NCI-H345 (cell line): ENCODE measurements at places on chromosomes 7 and 10.

- DNase-seq = peak; percentile 89
Measured at GRCh38 chr7:83517035-83517700, 131.8 kb downstream of the SEMA3E start.

DNA sequence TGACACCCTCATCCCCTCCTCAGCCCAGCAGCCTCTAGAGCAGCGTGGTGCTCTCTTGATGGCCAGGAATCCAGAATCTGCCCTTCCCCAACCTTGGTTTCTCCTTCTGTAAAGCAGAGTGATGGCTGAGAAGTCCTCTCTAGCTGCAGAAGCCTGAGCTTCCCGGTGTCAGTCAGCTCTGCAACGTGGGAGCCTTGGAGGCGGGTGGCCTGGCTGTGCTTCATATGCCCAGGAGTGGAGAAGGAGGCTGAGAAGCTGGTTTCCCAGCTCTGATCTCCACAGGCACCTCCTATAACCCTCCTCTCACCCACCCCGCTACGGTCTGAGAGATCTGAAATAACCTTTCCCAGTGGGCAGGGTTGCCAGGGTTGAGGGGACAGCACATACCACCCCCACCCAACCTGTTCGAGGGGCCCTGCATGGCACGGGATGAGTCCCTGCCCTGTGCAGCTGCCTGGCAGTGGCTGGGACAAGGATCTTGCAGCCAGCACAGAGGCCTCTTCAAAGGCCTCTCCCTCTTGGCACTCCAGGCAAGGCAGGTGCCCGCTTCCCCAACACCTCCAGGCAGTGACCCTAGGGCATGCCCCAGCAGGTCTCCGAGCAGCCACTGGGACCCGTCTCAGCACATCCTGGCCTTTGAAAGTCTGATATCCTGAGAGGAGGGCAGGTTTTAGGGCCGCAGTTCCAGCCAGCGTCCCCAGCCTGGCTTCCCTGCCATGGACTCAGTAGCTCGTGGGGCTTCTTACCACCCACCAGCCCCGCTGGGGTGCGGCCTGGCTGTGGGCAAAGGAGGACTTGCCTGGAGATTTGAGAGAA lies 18.3 kb upstream of the SLC29A3 start:
- DNase-seq = no peak

GRCh38 chr10:35208949-35209613 lies 82.4 kb downstream of the CREM start:
- no peak for DNase-seq

GRCh38 chr7:17532861-17533404 lies 234.5 kb downstream of the AHR start:
- DNase-seq = no peak

DNA sequence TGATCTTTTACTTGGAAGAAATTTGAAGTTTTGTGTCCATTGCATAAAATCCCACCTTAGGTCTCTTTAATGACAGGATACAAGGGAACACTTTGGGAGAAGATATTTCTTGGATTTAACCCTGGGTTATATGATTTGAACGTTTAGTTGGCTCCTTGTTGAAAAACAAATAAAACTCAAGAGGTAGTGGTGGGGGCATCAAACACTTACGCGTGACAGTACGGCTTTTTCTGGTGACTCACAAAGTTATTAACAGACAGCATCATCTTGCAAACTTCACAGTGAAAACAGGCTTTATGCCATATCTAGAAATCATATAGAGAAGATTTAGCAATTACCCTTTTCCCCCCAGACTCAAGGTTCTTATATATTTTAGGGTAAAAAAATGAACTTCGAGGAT lies 699 bp downstream of the NRAP start:
- DNase-seq = no peak

GRCh38 chr7:80357530-80357929 lies 154.3 kb downstream of the GNAT3 start:
- peak; percentile 6 for DNase-seq

- no peak for DNase-seq
Measured at GRCh38 chr7:71439321-71439720, 307.4 kb downstream of the GALNT17 start.

DNA sequence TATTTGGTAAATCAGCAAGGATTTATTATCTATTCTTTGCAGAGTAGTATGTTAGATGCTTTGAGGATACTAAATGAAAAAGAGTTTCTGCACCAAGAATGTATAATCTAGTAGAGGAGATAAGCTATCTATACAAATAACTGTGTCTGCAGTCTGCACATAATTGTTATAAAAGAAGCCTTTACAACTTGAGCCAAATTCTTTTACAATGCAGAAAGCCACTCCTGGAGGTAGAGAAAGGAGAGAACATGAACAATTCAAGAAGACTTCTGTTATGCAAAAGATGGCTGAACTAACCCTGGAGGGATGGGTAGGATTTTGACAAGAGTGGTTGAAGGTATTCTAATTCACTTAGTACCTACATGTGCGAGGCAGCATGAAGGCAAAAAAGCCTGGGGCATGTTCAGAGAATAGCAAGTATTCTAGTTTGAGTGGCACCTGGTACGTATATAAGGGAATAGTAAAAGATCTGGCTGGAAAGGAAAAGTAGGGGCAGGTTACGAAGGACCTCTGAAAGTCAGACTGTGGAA lies 251.1 kb upstream of the KAT6B start:
- no peak for DNase-seq

DNA sequence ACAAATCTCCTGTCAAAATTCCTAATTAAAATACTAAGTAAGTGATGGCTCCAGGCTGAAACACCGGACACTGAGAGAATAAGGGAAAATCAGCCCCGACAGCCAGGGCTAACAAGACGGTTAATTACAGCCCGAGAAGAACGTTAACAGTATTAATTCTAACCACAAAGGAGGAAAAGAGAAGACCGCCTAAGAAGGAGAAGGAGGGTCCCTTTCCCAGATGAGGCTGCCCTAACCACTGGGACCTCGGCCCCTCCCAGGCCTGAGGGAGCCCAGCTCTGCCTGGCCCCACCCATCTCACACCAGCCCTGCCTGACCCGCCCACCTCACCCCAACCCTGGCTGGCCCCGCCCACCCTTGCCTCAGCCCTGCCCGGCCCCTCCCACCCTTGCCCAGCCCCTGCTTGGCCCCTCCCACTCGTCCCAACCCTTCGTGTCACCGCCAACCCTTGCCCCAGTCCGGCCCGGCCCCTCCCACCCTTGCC lies 51.3 kb downstream of the PWWP2B start:
- DNase-seq = no peak

DNA sequence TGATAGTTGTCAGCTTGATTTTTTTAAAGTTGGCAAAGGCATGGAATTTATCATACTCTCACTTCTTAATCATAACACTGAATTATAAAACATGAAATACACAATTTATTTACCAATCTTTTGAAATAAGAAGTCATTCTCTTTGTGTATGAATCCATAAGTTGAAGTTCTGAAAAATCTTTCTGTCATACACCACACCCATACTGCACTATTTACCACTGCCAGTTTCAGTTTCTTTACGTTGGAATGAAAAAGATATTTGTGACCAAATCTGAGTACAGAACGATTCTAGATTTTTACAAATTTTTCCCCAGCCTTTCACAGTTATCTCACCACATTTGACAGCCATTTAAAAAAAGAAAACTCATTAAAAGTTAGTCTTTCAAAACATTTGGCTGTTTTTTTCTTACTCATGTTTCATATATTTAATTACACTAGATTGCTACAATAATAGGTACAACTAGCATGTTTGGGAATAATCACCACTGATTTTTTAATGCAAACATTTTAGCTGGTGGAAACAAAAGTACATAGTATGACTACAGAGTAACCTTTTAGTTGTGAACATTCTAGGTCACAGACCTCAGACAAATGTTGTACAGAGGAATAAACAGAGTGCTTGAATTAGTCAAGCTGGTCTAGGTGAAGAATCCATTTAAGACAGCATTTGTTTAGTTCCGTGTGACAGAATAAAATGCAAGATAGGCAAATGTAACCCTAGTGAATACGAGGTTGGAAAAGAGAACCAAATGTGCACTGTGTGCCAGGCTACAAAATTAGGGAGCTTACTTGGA lies 185.0 kb upstream of the LRRN3 start:
- DNase-seq = no peak

DNA sequence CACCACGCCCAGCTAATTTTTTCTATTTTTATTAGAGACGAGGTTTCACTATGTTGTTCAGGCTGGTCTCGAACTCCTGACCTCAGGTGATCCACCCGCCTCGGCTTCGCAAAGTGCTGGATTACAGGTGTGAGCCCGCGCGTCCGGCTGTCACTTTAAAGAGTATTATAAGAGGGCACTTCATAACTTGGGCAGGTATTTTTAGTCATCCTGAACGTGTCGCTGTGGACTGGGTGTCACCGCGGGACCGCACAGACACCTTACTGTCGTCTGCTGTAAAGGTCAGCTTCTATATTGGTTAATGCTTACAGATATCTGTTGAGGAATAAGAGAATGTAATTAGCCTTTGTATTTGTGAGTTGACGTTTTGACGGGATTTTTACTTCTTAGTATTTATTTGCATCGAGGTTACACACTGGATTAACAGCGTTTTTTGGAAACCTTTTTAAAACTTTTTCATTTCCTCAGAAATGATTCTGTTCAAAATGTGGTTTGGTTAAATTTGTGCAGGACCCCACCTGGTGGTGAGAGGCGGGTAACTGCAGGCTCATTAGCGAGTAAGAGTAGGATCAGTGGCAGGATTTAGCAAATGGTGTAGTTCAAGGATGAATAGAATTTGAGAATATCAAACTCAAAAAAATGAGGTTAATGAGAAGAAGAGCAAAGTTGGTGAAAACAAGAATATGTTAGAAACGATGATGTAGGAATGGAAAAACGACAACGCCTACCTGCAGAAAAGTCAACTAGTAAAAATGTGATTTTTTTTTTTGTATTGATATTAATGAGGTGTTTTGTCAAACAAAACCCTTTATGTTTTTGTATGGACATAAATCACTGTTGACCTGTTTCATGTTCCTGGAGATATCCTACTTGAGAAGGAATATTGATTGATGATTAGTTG lies 3.2 kb downstream of the DNAJB6 start:
- DNase-seq = peak; percentile 57

GRCh38 chr10:97383159-97383558 lies 18.0 kb downstream of the RRP12 start:
- DNase-seq = no peak

DNA sequence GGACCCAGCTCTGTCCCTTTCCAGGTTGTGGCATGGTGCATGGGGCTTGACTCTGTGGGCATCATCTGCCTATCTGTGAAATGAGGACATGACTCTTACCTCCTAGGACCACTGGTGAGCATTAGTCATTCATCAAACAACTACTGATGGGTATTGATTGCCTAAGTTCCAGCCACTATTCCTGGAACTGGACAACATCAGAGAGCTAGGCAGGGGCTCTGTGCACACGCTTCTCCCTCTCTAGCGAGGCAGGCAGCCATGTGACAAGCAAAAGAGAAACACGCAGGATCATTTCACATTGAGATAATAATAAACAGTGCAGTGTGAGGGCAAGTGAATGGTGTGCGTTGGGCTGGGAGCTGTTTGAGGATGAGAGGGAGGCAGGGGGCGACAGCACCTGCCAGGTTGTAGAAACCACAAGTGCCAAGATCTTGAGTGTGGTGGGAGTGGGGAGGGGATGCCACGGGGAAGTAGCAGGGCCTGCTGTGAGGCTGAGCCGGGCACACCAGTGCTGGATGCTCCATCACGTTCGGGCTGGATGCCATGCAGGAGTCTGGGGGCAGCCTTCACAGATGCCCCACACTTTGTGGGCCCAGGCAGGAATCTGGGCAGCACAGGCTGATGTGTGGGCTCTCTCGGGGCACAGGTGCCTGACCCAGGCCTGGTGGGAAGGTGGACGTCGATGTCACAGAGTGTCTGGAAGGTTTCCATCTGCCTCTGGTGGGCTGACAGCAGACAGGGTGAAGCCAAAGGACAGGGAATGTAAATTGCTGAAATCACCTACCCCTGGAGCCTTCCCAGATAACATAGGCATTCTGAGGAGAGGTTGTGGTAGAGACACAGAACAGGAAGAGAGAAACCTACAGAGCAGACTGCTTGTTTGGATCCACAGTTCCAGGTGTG lies 405.5 kb downstream of the RPS24 start:
- no peak for DNase-seq

DNA sequence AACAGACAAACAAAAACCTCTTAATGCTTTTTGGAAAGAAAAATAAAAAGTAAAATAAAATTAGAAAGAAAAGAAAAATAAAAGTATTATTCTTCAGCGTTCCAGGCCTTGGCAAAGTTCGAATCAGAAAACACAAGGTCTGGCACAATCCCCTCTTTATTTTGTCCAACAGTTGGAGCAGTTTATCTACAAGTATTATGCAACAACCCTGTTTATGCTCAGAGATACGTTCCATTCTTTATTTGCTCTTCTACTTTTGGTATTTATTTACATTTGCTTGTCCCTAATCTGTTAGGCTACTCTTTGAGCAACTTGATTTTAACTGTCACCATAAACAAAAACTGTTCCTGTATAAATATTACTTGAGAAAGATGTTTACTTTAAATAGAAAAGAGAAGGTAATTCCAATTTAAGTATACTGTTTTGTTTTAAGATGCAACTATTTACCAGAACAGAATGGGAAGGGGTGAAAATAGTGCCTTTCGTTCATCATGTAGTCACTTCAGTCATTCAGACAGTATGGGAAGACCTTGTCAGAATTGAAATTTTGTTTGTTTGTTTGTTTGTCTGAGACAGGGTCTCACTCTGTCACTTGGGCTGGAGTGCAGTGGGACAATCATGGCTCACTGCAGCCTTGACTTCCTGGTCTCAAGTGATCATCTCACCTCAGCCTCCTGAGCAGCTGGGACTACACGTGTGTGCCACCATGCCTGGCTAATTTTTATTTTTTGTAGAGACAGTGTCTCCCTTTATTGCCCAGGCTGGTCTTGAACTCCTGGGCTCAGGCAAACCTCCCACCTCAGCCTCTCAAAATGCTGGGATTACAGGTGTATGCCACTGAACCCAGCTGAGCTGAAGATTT lies 5.7 kb downstream of the PDK4 start:
- no peak for DNase-seq

GRCh38 chr10:93501650-93502049 lies 5.2 kb downstream of the CEP55 start:
- DNase-seq = no peak

DNA sequence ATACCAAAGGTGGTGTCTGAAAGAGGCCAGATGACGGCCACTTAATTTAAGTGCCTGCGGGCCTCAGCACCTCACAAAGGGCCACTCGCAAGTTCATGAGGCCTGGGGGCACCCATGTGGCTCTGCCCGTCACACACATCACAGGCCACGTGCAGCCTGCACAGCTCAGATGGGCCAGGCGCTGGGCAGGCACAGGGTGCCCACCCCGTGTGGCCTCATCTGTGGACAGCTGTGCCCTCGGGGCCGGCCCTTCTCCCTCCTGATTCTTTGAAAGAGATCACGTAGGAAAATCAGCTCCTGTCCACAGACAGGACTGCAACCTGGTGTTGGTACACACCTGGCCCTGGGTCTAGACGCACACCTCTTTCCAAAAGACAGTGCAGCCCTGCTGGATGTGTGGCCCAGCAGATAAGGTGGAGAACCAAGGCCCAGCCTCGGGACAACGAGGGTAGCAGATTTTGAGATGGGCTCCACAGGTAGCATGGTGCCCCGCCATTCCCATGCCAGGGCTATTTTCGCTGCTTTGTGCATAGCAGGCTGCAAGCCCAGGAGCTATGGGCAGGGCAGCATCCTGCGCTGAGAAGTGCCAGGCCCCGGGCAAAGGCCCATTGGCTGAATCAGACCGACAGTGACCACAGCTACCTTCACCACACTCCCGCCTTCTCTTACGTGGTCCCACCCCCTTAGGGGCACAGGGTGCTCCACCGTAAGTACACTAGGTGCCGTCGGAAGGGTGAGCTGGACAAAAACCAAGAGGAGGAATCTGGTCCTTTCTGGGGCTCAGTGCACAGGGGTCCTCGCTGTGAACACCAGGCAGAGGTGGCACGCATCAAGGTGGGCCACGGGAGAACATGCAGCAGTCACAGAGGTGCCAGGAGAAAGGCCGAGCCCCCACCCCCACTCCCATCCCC lies 124.5 kb downstream of the EBF3 start:
- DNase-seq = no peak

- peak; percentile 25 for DNase-seq
Measured at GRCh38 chr10:43166880-43167497, 28.7 kb downstream of the CSGALNACT2 start.
